ENCODE measurements at places on chromosomes 3 and 15.

GRCh38 chr3:14602804-14603644 is 48.5 kb upstream of the CCDC174 start:
- peaks cover 56% of the 10 kb centered on the region for H3K27me3 ChIP-seq

DNA sequence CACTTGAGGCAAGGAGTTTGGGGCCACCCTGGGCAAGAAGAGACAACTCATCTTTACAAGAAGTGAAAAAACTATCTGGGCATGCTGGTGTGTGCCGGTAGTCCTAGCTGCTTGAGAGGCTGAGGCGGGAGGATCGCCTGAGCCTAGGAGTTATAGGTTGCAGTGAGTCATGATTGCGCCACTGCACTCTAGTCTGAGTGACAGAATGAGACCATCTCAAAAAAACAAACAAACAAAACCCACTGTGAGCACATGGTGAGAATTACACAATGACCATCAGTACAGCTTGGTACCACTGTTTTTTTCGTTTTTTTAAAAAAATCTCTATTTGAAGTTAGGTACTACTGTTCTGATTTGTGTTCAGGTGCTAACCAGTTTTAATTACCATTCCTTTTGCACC is 13.6 kb downstream of the VPS39 start:
- H3K4me1 ChIP-seq, result peaks cover 28% of the 10 kb centered on the region
- H3K27ac ChIP-seq, result no peak overlapping the region
- H3K27me3 ChIP-seq, result no peaks in the 10 kb centered on the region
- no peak overlapping the region for H3K4me3 ChIP-seq
- H3K36me3 ChIP-seq, result peaks cover 58% of the 10 kb centered on the region

DNA sequence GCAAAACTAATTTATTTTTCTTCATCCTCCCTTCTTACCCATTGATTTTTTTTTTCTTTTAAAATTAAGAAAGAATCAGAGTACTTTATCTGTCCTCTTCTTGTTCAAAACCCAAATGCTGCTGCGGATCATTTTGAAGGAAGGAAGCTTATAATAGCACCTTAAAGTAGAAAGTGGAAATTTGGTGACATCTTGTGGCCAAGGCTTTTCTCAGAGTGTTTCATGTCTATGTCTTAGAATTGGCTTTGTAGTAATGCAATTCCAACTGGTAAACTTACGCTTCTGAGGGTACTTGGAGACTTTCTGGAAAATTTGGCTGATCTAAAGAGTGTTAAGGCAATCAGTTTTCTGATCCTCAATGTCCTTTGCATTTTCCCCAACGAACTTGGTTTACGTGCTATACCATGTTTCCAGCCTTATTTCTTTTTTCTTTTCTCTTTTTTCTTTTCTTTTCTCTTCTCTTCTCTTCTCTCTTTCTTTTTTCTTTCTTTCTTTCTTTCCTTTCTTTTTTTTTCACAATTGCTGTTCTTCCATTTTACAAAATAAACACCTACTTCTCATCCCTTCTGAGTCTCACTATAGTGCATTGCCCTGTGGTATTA is 30.7 kb downstream of the C3orf38 start:
- no peaks in the 10 kb centered on the region for H3K36me3 ChIP-seq
- no peak for DNase-seq
- peaks cover 5% of the 10 kb centered on the region for H3K27me3 ChIP-seq

DNA sequence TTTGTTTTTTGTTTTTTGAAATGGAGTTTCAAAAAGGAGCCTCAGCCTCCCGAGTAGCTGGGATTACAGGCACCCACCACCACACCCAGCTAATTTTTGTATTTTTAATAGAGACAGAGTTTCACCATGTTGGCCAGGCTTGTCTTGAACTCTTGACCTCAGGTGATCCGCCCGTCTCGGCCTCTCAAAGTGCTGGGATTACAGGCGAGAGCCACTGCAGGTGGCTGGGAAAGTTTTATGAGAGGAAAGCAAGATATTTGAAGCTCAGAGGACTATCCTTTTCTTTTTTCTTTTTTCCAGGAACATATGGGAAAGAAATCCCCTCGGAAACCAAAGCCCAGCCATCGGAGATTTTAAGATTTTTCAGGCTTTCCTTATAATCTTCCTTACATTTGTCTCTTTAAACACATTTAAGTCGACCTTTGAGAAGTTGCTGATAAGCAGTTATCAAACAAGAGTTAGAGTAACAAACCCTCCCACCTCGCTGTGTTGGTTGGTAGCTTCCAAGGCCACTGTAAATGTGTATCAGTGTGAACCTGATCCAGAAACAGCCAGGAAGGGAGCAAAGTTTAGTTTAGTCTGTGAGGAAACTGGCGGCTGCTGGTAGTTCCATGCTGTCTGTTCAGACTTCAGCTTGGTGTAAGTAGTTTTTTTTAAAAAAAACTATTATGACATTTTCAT is 34.5 kb upstream of the MAP3K13 start:
- H3K36me3 ChIP-seq, result no peaks in the 10 kb centered on the region
- H3K4me3 ChIP-seq, result no peak overlapping the region
- H3K4me1 ChIP-seq, result peaks cover 18% of the 10 kb centered on the region
- no peak for DNase-seq
- H3K27me3 ChIP-seq, result peaks cover 10% of the 10 kb centered on the region

- peak; percentile 79 for DNase-seq
- H3K27ac ChIP-seq, result peak within 1 kb of the TSS; percentile 96
- peak within 1 kb of the TSS; percentile 97 for H3K4me3 ChIP-seq
- H3K4me1 ChIP-seq, result peaks cover 24% of the 10 kb centered on the region
- H3K36me3 ChIP-seq, result peaks cover 20% of the 10 kb centered on the region
Observed at GRCh38 chr15:56733136-56734012, at the start of gene ZNF280D. TSS of gene ZNF280D (minus strand) at chr15:56733509. CDS start at chr15:56707109, 26,400 bp downstream.

GRCh38 chr3:37551857-37552256 is 309.8 kb upstream of the CTDSPL start:
- H3K4me1 ChIP-seq, result no peaks in the 10 kb centered on the region
- no peak for DNase-seq
- H3K4me3 ChIP-seq, result no peak overlapping the region
- H3K27ac ChIP-seq, result no peak overlapping the region
- H3K36me3 ChIP-seq, result no peaks in the 10 kb centered on the region

GRCh38 chr3:137771401-137772213 is 7.5 kb downstream of the SOX14 start:
- peak overlapping the region; percentile 51 for H3K4me3 ChIP-seq
- peaks cover 2% of the 10 kb centered on the region for H3K36me3 ChIP-seq
- no peak for DNase-seq
- H3K27me3 ChIP-seq, result peaks cover 85% of the 10 kb centered on the region

DNA sequence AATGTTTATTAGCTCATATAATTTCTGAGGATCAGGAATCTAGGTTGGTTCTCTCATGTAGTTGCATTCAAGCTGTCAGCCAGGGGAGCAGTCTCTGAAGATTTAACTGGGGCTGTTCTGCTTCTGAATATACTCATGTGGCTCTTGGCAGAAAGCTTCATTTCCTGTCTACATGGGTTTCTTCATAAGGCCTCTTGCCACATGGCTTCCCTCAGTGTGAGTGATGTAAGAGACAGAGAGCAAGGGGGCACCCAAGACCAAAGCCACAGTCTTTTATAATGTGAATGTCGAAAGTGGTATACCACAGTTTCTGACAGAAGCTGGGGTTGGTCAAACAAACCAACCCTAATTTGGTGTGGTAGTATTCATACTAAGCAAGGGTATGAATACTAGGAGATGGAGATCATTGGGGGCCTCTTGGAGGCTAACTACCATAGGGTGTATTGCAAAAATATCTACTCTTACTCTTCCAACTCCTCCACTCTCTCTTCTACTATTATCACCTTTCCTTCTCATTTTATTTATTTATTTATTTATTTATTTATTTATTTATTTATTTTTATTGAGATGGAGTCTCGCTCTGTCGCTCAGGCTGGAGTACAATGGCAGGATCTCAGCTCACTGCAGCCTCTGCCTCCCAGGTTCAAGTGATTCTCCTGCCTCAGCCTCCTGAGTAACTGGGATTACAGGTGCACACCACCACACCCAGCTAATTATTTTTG is 123.8 kb downstream of the B3GALNT1 start:
- no peaks in the 10 kb centered on the region for H3K36me3 ChIP-seq
- H3K27me3 ChIP-seq, result peaks cover 2% of the 10 kb centered on the region
- H3K4me3 ChIP-seq, result no peak overlapping the region
- no peak overlapping the region for H3K27ac ChIP-seq
- DNase-seq, result no peak

DNA sequence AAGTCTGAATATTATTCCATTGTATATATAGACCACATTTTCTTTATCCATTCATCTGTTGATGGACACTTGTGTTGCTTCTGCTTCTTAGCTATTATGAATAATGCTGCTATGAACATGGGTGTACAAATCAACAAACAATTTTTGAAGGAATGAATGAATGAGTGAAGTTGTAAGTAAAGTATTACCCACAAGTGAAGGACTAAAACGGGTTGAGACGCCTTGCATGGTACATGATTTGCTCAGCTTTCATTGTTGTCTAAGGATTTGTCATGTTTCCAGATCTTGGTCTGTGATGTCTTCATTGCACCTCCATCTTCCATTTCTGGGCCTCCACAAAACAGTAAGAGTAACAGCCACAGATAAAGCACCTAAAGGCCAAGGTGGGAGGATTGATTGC is 20.5 kb downstream of the IFT122 start:
- no peak for DNase-seq
- H3K27me3 ChIP-seq, result no peaks in the 10 kb centered on the region
- H3K27ac ChIP-seq, result no peak overlapping the region
- H3K4me1 ChIP-seq, result peaks cover 12% of the 10 kb centered on the region
- H3K36me3 ChIP-seq, result peaks cover 10% of the 10 kb centered on the region

DNA sequence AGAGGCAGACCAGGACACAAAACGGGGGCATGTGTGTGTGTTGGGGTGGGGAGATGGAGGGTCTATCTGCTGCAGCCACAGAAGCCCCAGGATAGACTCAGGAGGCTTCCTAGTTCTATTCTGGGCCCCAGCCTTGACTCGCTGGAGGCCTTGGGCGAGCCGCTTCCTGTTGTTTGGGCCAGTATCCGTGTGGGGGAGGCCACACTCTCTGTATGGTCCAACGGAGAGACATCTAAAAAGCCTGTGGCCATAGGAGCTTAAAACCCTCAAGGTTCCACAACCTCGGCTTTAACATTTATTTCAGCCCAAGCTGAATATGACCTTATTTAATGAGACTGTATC is 32.8 kb downstream of the POC1A start:
- no peak for DNase-seq
- no peaks in the 10 kb centered on the region for H3K27me3 ChIP-seq
- H3K27ac ChIP-seq, result peak overlapping the region; percentile 37
- no peak overlapping the region for H3K4me3 ChIP-seq

- no peaks in the 10 kb centered on the region for H3K4me1 ChIP-seq
- no peak overlapping the region for H3K4me3 ChIP-seq
- DNase-seq, result no peak
- H3K27ac ChIP-seq, result no peak overlapping the region
- H3K27me3 ChIP-seq, result peaks cover 20% of the 10 kb centered on the region
Observed at GRCh38 chr3:6861625-6862000, 698 bp downstream of the GRM7 start.

DNA sequence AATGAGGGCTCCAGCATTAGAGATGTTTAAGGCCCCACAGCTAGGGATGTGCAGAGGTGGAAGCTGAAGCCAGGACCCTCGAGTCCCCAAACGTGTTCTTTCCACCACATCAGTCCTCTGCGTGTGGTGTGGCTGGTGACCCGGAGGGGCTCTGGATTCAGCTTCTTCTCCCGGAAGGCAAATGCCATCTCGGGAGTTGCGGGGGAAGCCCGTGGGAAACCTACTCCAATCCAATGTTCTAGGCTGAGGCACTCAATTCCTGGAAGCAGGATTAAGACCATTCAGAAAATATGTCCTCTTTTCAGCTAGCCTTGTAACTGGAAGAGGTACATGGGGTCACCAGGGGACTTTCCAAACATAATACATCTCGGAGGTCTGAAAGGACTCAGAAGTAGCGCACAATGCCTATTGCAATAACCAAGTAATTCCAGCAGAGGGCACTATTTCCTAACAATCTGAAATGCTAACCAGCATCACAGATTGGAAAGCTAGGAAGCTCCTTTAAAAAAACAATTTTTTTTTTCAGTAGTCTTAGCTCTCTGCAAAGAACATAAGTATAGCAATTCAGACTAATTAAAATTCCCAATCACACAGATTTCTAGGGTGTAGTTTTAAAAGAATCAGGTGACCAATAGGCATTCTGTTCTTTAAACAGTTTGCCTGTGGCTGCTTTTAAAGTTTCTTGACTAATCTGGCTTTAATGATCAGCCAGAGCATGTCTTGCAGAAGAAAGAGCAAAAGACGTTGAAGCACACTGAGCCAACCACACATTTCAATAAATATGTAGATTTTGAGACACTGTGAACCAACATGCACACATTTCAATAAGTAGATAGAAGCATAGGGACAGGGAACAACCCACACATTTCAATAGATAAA is 36.1 kb downstream of the BNC1 start:
- H3K4me1 ChIP-seq, result no peaks in the 10 kb centered on the region
- H3K27me3 ChIP-seq, result peaks cover 25% of the 10 kb centered on the region
- DNase-seq, result peak; percentile 5
- H3K4me3 ChIP-seq, result no peak overlapping the region

DNA sequence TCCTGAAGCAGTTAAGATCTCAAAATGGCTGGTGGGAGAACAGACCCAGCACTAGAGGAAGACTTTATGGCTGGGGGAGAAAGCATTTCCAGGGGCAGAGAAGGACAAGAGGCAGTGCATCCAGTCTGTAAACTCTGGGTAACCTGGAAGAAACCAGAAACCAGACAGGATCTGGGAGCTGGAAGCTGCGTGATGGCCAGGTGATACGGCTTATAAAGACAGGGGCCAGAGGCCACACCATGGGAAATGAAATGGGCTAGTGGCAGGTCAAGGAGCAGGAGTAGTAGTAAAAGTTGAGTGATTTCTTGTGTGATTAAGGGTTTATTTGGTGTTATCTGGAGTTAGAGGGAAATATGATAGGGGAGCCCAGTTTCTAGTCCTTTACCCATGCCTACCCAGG is 144.7 kb upstream of the ARRDC4 start:
- no peak overlapping the region for H3K4me3 ChIP-seq
- no peaks in the 10 kb centered on the region for H3K4me1 ChIP-seq
- H3K27ac ChIP-seq, result no peak overlapping the region
- H3K27me3 ChIP-seq, result no peaks in the 10 kb centered on the region
- no peaks in the 10 kb centered on the region for H3K36me3 ChIP-seq

DNA sequence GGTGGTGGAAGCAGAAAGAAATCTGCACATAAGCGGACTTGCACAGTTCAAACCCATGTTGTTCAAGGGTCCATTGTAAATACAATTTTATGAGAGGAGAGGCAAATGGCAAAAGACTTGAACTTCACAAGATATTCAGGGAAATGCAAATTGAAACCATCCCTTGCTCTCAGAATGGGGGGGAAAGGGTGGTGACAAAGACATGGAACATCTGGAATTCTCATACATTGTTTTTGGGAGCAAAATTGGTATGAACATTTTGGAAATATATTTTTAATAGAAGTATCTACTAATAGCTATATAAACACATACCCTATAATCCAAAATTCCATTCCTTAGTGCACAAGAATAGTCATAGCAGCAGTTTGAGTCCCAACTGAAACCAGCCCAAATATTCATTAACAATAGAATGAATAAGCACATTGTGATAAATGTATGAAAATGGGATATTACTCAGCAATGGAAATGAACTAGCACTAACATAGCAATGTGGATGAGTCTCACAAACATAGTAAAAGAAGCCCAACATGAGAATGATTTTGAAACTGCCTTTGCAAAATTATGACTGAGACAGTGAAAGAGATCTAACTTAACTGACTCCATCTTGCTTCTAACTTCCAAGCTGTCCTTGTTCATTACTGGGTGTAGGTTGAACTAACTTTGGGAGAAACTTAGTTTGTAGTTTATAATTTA is 77.2 kb downstream of the CD200R1L start:
- H3K27me3 ChIP-seq, result no peaks in the 10 kb centered on the region
- peaks cover 25% of the 10 kb centered on the region for H3K4me1 ChIP-seq
- no peaks in the 10 kb centered on the region for H3K36me3 ChIP-seq
- DNase-seq, result no peak
